ENCODE measurements at places on chromosomes 1 and 21.

DNA sequence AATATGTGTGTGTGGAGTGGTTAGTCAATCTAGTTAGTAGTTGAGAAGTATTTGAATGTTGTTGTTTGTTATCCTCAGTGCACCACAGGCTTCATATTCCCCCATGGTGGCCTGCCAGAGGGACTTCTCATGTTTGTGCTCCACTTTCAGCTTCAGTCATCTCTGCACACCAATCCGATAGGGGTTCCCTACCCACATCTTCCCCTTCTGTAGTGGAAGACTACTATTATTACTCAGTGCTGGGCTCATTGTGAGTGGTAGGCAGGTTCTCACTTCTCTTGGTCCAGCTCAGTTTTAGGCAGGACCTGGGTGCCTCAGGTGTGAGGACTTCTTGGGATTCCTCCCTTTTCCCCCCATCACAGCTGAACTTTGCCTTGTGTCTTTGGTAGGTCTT is 14.2 kb downstream of the MT1HL1 start:
- no peak for DNase-seq

GRCh38 chr1:54681358-54681757 is 34.3 kb upstream of the TTC4 start:
- no peak for DNase-seq

DNA sequence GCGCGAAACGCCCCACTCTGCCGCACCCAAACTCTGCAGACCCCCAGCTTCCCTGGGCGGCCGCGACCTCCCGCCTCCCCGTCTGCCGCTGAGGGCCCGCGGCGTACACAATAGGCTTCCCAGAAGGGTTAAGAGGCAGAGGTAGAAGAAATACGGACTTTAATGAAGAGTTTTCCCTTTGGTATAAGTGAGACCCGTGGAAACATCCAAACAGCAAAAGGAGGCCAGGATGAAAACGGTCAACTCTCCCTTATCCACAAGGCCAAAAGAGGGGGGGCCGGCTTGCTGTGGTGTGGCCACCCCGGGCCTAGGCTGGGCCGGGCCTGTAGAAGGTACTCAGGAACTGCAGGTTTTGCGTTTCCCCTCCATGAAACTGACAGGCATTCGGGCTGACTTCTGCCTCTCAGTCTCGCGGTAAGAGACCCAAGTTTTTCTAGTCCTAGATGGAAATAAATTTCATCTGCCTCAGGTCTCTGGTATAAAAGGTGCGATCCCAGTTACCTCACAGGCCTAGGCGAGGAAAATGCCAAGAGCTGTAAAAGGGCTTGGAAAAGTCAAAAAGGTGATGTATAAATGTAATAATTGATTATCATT is 671 bp upstream of the PYGO2 start:
- DNase-seq = no peak

GRCh38 chr1:54888080-54888733 is 1.2 kb upstream of the DHCR24 start:
- DNase-seq = no peak

DNA sequence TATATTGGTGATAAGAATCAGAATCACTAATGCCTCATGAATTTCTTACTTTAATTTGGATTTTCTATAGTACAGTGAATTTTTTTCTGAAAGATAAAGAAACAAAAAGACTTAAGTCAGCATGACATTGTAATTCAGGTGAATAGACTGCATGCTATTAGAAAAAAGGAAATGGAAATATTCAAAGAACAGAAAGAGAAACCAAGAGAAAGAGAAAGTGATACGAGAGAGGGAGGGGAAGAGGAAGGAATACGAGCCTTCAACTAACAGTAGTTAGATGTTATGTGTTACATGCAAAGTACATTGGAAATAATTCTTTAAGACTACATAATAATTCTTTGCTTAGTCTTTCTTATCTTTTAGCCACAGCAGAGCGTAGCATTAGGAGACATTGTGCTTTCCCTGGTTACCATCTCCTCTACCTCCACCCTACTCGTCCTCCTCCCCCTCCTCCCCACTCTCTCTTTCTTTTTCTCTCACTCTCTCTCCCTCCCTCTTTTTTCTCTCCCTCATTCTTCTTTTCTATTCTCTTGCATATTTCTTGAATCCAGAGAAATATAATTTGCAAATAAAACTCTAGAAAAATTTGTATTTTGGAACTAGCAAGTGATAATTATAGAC is 46.4 kb upstream of the ADGRL4 start:
- no peak for DNase-seq

- DNase-seq = no peak
Measured at GRCh38 chr1:241836941-241837340, 11.1 kb upstream of the EXO1 start.

DNA sequence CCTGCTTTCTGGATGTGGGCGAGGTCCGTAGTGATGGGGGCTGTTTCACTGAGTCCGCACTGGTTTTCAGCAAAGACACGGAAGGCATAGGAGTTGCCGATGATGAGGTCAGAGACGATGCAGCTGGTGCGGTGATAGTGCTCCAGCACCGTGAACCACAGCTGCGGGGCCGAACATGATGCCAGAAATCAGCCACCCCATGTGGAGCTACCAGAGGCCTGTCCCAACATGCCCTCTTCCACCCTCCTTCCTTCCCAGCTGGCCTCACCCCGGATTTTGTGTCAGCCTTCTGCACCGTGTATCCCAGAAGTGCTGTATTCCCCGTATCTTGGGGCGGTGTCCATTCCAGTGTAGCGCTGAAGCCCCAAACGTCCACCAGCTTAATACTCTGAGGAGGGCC is 10.0 kb downstream of the MYBPHL start:
- DNase-seq = no peak

GRCh38 chr1:92743221-92743620 is 41.7 kb downstream of the EVI5 start:
- no peak for DNase-seq

GRCh38 chr1:28290851-28291250 is 31.5 kb downstream of the SESN2 start:
- DNase-seq = no peak

GRCh38 chr1:31580891-31581603 is 4.7 kb downstream of the TINAGL1 start:
- DNase-seq = no peak

Data from GOT3 (cell line).